Kidney capillary endothelial cell (primary cell): ENCODE measurements at places on chromosomes 11 and 22.

DNA sequence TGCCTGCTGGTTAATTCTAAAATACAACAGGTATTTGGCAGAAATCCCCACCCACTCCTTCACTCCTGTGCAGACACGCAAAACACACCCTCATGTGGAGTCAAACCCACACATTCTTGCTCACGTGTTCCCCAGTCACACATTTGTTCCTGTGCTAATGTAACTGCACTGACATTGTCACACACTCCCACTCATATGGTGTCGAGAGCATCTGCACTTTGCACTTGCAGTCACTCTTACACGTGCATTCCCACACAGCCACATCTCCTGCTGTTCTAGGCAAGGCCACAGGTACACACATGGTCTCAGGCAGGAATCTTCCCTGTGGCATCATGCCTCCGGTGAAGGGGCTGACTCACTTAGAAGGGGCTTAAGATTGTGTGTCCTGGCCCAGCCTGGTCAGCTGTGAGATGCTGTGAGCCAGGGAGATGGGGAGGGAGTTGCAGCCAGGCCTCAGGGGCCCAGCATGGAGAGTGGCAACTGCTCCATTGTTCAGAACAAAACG is 395.0 kb downstream of the TENM4 start:
- no peak for DNase-seq

DNA sequence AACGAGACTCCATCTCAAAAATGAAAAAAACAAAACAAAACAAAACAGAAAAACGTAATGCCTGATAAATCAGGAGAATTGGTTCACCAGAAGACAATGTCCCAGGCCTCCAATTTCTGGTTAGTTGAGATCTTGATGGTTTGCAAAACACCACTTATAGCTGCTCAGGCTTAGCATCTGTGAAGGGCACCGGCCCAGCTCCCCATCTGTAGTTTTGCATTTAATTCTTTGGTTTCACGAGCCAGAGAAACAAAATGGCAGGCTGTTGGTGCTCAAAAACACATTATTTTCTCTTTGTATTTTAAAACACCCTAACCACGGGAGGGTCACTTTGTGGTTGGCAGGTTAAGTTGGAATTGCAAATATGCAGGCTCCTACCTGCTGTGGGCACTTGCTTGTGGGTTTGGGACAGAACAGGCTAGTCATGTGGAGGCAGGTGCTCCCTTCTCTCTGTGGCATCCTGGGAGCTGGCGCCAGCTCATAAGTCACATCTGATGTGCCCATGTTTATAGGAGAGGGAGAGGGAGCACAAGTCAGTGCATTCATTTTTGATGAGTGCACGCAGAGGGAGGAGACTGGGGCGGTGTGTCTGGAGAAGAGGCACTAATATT is 145.9 kb downstream of the CEP164 start:
- no peak for DNase-seq

GRCh38 chr11:128469220-128469619 is 118.1 kb downstream of the ETS1 start:
- no peak for DNase-seq

GRCh38 chr11:35412285-35412684 is 7.1 kb downstream of the SLC1A2 start:
- DNase-seq: peak; percentile 15

DNA sequence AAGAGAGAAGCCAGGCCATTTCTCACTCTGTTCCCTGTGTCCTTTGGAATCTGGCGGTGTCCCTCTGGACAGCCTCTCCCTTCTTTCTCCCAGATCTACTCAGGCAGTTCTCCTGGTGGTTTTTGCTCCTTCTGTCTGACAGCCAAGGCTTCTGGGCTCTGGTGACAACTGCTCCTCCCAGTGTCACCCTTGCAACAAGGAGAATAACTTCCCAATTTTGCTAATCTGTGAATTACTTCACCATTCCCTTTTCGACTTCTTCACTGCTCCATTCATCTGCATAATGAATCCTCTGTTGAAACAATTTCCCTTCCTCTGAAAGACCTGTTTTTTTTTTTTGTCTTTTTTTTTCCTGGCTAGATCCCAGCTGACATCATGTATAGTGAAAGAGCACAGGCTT is 56.3 kb upstream of the PDE3B start:
- no peak for DNase-seq

GRCh38 chr11:35717520-35717919 is 54.9 kb downstream of the TRIM44 start:
- no peak for DNase-seq

GRCh38 chr11:45098929-45099328 is 47.5 kb upstream of the PRDM11 start:
- DNase-seq: no peak

DNA sequence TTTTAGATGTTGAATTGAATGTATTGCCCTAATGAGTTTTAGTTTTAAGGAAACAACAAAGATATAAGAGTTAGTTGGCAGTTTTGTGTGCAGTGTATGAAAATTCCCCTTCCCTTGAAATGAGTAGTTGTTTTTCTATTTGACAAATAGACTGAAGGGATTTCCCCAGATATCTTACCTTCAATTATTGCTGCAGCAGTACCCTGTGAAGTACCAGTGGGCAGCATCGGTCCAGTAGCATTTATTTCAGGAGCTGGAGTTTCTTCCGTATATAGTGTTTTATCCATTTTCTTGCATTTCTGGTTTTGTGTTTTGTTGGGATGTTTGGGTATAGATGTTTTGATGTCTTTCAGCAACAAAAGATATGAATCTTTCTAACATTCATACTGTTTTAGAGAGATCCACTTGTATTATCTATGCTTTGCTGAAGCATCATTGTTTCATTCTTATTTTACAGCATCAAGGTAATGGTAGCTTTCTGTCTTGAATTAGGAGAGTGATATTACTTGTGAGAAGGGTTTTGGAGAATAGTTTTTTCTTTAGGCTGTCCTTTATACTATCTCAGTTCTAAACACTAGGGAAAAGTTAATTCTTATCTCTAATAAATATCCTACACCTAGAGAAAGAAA is 7.4 kb downstream of the KMT2A start:
- DNase-seq: no peak

GRCh38 chr22:46931414-46931813 is 169.0 kb downstream of the TBC1D22A start:
- DNase-seq: no peak

DNA sequence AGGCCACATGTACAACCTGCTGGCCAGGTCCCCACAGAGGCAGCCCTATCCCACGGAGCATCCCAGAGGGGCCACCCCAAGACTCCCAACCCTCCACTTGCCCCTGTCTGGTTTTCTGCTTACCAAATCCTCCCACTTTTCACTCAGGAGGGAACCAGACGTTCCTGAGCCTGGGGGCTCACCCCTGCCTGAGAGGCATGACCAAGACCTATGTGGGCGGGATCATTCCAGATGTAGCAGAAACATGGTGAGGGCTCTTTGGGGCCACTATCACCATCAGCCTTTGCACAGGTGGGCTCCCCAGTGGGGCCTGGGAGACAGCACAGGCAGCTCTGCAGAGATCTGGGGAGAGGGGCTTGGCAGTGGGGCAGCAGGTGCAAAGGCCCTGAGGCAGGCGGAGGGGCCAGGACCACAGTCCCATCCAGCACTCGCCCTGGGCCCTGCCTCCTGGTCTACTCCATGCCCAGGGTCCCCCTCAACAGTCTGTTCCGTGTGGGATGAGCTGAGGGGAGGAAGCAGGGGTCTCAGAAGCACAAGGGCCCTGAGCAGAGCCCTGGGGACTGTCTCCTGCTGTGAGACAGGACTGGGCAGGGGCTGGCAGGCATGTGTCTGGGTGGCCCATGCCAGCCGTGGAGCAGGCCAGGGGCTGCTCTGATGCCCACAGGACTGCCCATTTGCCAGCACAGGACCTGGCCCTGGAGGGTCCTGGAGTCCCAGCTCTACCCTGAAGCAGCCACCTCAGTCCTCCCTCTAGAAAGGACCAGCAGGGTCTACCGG is 9.4 kb downstream of the PIM3 start:
- no peak for DNase-seq

DNA sequence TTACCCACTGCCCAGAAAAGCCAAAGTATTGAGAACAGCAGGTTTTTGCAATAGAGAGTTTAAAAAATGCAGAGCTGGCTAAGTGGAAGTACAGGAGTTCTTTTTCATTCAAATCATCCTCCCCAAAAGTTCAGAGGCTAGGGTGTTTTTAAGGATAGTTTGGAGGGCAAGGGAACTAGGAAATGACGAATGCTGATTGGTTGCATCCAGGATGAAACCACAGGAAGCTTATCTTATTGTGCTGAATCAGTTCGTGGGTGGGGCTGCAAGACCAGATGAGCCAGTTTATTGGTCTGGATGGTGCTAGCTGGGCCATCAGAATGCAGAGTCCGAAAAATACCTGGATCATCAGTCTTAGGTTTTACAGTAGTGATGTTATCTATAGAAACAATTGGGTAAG is 1427.1 kb downstream of the LRRC4C start:
- no peak for DNase-seq

GRCh38 chr11:19978668-19979518 is 181.4 kb downstream of the DBX1 start:
- no peak for DNase-seq

DNA sequence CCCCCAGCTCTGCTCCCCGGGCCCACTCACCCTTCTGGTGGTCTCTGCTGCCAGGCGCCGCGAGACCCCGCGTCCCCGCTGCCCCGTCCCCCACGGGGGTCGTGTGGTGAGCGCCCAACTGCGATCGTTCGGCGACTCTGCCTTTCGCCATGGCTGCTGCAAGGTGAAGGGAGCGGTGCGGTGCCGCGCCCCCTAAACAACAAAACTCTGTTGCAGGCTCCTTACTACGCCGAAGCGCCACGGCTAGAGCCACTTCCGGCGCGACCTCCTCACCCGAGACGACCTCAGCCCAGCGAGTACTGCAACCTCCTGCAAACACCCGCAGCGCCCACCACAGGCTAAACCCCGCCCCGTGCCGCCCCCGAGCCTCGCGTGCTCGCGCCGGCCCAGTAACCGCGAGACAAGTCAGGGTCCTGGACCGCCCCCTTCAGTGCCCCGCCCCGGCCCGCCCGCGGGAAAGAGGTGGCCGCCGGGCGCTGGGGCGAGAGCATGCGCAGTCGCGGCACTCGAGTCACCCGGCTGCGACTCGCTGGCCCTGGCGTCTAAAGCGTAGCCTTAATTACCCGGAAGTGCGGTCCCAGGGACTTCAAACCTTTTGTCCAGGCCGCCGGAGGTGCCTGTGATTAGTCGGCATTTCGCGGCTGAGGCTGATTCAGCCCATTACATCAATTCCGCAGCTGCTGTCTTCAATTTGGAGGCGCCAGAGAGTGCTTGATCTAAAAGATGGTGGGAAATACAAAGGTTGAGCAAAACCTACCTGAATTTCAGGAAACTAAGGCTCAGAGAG is at the start of gene TMEM41B:
Gene TMEM41B, minus strand, starts transcription at position 303 of the 787 bp plus-strand sequence. Its CDS starts 152 bp downstream, at position 151.
- peak; percentile 99 for DNase-seq

DNA sequence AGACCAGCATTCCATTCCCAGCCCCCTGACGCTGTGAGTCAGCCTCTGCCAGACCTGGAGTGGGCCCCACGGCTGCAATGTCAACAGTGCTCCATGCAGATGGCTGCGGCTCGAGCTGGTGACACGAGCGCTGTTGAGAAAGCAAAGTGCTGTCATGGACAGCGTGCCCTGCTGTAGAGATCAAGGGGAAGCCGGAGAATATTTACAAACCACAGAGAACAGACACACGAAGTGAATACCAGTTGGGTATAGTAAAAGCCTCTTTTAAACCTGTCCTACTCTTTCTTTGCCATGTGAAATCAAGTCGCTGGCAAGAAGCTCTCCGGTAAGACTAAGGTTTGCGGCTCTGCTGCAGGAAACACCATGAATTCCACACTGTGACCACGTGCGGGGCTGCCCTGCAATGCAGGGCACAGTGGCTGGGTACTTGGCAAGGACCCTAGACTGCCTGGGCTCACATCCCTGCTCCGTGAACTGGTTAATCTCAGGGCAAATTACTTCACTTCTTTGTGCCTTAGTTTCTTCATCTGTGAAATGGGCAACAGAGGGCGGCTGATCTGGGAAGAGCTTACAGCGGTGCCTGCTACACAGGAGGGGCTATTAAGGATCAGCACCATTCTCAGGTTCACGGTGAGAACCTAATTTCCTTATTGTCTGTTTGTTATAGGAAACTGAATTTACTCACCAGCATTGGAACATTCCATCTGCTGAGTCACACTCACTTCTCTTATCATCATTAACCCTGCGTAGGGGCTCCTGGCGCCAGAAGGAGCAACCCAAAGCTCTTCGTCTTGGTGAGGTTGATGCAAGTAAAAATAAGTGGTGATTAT is 27.8 kb upstream of the ELFN2 start:
- DNase-seq: peak; percentile 76

- no peak for DNase-seq
Observed at GRCh38 chr22:48444320-48445112, 1383.2 kb downstream of the BRD1 start.

GRCh38 chr11:110475671-110476070 is 45.9 kb downstream of the FDX1 start:
- DNase-seq: no peak

DNA sequence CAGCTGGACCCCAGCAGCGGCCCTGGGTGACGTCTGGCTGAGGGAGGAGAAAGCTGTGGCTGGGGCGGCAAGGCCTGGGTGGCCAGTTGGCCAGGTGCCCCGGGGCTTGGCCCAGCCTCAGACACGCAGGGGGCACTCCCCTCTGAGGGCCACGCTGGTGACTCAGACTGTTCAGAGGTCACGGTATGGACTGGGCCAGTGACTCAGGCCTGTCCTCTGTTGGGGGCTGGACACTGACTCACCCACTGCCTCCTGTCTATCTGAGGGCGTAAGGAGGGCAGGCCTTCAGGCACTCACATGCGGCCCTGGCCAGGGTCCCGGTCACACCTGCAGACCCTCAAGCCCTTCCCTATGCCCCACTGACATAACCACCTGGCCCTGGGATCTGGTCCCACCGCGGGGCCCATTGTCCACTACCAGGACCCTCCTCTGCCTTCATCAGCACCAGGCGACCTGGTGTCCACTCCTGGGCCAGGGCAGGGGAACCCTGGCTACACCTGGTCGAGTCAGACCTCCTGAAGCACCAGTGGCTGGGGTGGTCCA is 3.7 kb upstream of the MUC5AC start:
- peak; percentile 51 for DNase-seq

- no peak for DNase-seq
Observed at GRCh38 chr22:40602231-40602630, 34.3 kb downstream of the MRTFA start.

- no peak for DNase-seq
Observed at GRCh38 chr22:49354516-49355210, 473.0 kb downstream of the BRD1 start.

GRCh38 chr11:61487342-61488025 is 21.1 kb upstream of the LRRC10B start:
- DNase-seq: no peak

- no peak for DNase-seq
Observed at GRCh38 chr11:69216647-69217051, 60.9 kb downstream of the SMIM38 start.

DNA sequence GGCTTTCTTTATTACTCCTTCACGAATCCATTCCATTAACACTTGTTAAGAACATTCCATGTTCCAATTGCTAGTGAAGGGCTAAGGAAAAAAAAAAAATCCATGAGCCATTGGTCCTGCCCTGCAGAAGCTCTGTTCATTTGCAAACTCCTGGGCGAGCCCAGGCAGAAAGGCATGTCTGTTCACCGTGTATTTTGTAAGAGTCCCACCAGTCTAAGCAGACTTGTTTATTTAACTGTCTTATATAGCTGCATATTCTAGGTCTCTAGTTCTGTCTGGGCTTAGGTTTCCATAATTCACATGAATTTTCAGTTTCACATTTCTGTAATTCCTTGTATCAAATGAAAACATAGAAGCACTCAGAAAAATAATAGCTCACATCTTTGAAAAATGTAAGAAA is 97.4 kb upstream of the POU2AF2 start:
- DNase-seq: no peak
